ENCODE measurements at places on chromosomes 11 and 22.

DNA sequence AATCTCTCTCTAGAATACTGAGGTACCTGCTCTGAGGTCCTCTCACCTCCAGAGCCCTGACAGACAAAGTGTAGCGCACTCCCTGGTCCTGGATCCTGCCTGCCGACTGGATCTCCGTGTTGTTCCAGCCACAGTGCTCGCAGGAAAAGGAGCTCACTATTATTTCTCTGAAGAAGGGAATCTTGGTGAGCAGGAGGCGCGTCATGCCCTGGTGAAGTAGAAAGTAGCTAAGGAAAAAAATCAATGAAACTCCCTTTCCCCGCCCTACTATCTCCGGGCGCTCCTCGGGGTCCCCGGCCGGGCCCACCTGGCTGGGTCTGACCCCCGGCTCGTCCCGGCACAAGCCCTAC lies 412 bp downstream of the ZPR1 start:
- DNase-seq: no peak

DNA sequence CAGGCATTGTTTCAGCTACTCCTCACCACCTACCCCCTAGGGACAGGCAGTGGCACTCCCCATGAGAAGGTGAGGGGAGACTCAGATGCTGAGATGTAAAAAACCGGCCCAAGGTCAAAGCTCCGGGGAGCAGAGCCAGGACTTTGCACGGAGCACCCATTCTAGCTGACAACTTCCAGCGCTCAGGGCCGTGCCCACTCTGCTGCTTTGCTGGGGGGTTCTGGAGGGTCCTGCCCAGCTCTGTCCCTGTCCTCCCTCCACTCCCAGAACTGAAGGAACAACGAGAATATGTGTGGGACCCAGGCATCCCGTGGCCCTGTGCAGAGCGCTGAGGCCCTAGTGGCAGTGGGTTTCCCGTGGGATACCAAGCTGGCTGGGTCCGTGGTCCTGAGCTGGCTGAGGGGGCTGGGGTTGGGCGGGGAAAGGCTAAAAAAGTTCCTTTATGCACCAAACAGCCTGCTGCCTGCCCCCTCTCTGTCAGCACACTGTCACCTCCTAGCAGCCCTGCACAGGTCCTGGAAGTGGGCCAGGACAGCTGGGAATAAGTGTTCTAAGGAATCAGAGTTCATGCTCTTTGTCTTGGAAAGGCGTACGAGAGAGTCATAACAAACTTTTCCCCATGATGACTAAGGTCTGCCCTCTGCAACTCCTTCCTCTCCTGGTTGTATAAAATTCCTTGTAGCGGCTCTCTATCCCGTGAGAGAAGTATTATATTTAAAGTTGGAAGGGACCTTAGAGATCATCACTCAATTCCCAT lies 1.9 kb downstream of the MS4A10 start:
- DNase-seq: peak; percentile 34

DNA sequence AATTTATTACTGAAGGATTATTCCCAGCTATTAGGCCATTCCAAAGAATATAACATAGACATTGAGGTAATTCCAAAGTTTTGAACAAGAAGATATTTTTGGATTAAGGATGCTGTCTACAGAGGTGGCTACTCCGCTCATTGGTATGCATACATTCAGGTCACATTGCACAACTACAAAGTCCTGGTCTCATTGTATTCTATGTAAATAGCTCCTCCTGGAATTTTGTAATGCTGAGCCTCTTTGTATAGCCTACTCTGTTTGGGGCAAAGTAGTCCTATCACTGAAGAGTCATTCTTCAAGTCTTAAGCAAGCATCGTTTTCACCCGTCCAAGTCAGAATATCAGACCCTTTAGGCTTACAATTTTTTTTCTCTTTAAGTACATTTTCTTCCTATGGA lies 142.4 kb downstream of the KIF18A start:
- DNase-seq: no peak

DNA sequence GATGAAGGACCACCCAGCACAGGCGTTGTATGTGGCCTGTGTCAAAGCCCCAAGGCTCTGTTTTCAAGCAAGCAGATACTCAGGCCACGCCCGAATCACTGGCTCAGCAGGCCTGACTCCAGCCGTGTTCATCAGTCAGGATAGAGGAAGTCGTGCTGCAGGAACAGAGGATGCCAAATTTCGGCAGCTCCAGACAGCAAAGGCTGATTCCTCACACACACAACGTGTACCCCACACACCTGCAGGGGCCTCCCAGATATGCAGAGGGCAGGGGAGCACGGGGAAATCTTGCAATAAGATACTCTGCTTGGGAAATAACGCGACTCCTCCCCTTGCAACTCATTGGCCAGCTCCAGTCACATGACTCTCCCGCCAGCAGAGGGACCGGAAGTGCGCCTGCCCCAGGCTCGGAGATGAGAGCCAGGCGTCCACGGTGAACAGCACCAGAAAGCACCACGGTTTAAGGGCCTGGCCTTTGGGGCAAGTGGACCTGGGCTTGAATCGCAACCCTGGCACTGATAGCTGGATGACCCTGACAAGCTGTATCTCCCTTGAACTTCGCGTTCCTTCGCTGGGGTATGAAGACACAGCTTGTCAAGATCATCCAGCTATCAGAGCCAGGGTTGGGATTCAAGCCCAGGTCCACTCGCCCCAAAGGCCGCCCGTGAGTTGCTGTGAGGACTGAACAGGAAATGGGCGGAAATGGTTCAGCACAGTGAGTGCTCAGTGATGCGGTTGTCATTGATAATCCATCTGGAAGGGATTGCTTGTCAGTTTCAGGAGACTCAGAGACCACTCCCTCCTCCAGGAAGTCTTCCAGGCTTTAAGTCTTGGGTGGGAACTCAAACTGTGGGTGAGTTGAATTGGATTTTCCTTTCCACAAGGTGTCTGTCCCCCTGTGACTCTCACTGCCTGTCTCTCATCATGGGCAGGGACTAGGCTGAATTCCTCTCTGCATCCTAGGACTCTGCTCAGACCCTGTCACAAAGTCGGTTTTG lies 88.5 kb downstream of the MYEOV start:
- peak; percentile 57 for DNase-seq

DNA sequence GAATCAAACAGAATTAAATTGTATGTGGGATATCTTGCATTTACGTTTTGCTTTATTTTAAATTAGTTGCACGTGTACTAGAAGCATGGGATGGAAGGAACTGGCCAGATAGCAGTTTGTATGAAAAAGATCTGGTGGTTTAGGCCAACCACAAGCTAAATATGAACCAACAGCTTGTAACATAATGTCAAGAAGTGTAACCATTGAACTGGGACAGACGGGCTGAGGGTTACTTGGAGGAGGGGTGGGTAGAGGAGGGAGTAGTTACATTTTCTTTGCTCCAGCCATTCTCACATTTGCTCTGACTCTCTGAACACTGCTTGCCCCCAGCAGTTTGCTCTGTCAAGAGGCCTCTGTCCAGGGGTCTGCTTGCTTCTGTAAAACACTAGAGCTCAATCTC lies 31.7 kb upstream of the CXCR5 start:
- no peak for DNase-seq

GRCh38 chr11:12122083-12122482 lies 11.7 kb downstream of the MICAL2 start:
- no peak for DNase-seq

DNA sequence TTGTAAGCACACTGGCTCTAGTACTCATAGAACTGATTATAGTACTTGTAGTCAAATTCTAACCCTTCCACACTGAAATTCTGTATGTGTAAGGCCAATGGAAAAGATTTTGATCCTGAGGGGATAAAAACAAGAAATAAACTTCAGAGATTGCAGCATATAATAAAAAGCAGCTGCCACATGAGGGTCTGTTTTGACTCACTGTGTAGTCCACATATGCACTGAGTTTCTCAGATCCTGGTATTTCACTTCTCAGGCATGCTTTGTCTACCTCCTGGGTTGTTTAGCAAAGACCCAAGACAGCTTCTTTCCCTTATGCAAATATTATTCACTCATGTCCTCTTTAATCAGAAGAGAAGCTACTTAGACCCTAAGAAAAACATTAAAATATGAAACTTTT lies 71.1 kb upstream of the SLC5A12 start:
- peak; percentile 96 for DNase-seq

DNA sequence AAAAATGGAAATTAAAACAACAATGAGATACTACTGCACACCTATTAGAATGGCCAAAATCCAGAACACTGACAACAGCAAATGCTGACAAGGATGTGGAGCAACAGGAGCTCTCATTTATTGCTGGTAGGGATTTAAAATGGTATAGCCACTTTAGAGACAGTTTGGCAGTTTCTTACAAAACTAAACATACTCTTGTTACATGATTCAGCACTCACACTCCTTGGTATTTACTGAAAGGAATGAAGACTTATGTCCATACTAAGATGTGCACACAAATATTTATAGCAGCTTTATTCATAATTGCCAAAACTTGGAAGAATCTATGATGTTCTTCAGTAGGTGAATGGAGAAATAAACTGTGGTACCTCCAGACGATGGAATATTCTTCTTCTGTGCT lies 40.8 kb downstream of the PGM2L1 start:
- DNase-seq: no peak

DNA sequence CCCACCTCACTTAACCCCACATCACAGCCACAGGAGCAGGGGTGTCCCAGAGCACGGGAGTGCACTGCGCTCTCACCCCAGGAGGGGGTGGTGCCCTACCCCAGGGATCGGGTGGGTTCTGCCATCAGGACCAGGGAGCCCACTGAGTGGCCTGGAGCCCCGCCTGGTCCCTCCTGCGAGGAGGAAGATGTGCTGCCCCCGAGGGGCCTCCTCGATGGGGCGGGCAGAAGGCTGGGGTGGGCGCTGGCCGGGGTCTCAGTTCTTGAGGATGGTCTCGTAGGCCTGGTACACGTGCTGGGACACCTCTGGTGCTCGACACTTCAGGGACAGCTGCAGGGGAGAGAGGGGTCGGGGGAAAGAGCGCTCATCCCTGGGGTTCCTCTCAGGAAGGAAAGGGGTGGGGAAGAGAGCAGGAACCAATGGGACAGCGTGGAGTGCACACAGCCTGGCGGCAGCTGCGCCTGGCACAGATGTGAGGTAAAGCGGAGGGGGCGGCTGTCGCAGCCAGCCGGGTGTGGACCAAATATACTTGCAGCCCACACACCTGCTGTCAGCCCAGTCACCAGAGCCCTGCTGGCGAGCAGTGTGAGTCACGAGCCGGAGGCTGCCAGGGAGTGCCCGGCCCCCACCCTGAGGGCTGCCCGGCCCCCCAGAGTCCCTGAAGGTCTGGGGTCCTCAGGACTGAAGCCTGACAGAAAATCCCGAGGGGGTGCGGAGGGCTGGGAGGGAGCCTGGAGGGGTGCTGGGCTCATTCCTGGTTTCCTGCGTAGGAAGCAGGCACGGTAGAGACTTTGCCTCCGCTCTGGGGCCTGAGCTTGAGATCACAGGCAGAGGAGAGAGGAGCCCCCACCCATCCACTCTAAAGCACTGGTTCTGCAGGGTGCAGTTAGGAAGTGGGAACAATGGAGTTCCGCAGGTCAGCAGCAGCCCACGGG lies 13.3 kb upstream of the RASL10A start:
- no peak for DNase-seq

- peak; percentile 21 for DNase-seq
These were observed 774.3 kb downstream of the FAM181B start for GRCh38 chr11:81959341-81959740.

DNA sequence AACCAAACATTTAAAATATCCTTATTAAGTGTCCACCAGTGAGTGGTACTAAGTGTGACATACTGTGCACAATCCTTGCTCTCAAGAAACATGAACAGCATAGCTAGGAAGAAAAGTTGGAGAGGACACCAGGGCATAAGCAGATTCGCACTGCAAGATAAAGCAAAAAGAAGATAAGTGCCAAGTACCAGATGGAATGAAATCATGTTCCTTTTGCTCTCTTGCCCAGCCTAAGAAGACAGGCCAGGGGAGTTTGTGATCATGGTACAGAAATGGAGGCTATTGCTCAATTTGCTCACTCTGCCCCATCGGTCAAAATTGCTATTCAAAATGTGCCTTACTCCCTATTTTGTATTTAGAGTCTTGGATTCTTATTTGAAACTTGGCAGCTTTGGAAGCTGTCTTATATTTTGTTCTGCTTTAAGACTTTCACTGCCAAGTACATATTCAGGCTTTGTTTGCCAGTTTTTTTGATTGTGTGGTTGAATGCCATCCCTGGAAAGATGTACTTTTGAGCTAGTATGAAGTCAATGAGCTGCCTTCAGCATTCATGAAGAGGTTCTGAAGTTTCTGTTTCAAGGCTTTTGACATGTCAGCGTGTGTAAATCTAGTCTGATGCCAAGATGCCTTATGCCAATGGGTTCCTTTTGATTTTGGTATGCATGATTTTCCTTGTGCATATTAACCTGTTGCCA lies 90.3 kb downstream of the PAX6 start:
- no peak for DNase-seq

DNA sequence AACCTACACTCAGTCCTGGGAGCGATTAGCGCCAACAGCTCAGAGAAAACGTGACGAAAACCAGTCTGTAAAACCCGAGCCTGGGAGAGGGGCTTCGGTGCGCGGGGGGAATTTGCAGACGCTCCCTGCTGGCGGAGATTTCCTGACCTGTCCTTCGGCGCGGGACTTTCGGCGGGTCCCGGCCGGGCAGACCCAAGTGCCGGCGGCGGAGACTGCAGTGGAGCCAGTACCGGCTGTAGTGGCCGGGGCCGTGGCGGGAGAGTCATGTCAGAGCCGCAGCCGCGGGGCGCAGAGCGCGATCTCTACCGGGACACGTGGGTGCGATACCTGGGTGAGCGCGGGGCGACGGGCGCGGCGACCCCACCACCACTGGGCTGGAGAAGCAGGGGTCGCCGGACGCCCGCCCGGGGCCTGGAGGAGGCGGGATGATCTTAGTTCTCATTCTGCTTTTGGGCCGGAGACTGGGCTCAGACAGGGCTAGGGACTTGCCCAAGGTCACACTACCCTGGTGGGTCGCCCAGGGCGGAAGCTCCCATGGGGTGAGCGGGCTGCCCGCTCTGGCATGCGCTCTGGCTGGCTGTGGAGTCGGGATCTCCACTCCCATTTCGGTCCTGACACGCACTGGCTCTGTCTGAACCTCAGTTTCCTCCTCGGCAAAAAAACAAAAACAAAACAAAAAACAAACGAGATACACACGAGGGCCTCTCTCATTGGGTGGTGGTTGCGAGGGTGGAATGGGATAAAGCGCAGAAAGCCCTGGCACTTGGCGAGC lies at the start of gene MTFP1:
Gene MTFP1, plus strand, starts transcription at position 153 of the 772 bp plus-strand sequence. Its CDS starts 112 bp downstream, at position 265.
- DNase-seq: peak; percentile 76

DNA sequence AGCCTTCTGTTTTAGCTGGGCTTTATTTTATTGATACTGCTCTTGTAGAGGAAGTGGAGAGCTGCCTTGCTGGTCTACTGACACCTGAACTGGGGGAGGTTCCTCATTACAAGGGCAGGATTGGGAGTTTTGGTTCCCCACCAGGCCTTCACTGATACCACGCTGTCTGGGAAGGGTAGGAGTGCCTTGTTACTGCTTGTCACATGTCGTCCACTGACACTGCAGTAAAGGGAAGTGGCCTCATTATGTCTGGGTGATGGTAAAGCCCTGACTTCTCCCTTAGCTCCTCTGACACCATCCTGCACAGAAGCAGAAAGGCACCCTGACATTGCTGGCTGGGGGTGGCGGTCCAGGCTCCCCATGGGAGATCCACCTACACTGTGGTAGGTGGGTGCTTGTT lies 38.7 kb upstream of the ELF5 start:
- DNase-seq: peak; percentile 12

- peak; percentile 27 for DNase-seq
These were observed 25.7 kb upstream of the CHKA start for GRCh38 chr11:68146704-68147474.
